GM03348 (cell line): ENCODE measurements at places on chromosomes 7 and 10.

GRCh38 chr7:80278737-80279136, 144.1 kb downstream of the GNAI1 start:
- no peak for DNase-seq

DNA sequence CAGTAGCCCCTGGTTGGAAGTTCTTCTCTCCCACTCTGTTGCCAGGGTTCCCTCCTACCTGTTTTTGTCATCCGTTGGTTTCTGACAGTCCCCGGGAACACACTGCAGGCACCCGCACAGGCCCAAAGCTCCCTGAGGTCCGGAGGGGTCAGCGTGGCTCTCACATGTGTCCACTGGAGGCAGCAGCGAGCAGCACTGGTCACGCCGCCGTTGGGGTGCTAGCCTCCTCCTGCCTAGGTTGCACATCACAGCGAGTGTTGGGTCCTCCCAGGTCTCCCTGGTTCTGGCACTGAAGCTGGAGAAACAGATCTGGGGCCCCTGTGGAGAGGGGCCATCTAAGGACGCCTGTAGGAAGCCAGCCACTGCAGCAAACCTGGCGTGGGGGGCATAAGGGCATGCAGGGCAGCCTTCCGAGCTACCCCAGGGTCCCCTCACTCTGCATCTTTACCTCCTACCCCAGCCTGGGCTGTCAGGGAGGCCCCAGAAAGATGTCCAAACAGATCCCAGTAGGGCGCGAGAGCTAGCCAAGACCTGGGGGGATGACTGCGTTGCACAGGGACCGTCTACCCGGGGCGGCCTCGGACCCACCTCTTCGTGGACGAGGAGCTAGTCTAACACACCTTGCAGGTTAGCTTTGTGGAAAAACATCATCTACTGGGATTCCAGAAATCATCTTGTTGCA, 28.9 kb downstream of the LRRC27 start:
- peak; percentile 57 for DNase-seq

DNA sequence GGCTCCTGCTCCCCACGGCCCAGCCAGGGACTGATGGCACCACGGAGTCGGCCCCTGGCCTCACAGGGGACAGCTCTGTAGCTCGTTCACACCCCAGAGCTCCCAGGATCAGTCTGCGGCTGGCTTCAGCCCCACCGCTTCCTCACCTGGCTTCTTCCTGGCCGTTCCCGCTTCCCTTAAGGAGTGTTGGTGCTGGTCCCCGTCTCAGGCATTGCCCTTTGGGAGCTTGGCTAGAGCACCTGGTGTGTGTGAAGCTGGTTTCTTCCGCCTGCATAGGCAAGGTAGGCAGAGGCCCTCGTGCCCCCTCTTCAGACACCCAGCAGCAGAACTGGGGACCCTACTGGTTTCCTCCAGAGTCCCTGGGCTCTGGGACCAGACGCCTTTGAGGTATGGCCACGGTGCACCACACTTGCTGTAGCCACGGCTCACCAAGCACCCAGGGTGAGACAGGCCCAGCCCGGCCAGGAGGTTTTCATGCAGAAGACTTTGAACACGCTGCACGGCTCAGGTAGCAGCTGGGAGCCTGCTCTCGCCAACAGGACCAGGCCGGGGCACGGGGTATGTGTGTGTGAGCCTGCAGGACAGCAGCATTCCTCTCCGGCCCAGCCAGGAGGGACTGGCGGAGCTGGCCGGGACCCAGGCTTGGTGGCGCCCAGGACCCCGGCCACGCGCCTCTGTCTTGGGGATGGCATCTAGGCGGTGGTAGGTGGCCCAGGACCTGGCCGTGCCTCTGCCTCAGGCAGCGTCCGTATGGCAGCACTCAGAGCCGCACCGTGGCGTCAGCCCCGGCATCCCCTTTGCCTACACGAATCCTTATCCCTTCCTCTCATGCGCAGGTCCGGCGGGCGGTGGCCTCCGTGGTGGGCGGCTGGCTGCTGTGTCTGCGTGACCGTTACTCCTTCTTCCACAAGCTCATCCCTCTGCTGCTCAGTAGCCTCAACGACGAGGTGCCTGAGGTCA, 13.2 kb upstream of the PRKAR1B start:
- no peak for DNase-seq

- no peak for DNase-seq
These were observed 445.7 kb downstream of the ADRA2A start for GRCh38 chr10:111522551-111522950.

DNA sequence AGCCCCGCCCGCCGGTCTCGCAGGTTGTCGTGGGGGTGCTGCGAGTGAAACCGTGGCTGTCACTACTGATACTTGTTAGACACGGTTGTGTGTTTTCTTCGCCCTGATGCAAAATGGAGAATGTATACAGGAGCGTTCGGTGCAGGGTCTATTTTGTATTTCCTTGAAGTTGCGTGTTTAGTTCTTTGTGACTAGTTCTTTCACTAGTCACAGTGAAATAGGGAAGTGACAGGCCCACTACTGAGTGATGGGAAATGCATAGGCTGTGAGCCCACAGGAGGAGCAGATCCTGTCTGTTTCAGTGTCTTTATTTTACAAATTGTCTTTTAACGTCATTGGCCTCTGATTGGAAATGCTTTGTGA, 675 bp downstream of the ABRAXAS2 start:
- DNase-seq, result no peak

DNA sequence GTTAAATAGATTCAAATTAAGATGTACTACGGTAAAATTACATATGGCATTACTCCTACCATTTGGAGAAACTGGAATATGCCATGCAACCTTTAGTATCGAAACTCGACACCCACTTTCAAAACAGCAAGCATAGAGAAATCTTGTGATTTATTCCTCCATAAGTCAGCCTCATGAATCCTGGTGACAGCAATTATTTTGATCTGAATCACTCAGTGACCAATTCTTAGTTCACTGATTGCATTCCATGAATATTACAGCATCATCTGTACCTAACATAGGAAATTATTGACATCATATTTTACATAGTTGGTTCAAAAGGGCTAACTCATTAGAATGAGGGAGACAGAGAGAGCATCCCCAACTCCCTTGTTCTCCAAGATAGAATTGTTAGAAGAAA, 89.6 kb downstream of the CACNB2 start:
- DNase-seq, result peak; percentile 57

DNA sequence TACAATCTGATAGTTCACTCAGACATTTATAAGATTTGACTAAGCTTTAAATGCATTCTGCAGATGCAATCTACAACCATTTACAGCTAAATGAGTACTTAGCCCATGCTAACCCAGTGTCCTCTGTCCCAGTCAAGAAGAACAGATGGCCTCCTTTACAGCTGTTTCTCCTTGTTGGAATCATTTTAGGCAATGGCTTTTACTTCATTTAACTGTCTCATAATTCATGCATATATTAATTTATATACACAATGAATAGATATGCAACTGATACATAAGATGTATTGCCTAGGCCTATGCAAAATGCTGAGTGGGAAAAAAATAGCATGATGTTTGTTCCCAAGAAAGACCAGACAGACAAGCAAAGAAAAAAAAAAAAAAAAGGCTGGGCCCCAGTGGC, 82.2 kb downstream of the TSPAN12 start:
- DNase-seq, result no peak

DNA sequence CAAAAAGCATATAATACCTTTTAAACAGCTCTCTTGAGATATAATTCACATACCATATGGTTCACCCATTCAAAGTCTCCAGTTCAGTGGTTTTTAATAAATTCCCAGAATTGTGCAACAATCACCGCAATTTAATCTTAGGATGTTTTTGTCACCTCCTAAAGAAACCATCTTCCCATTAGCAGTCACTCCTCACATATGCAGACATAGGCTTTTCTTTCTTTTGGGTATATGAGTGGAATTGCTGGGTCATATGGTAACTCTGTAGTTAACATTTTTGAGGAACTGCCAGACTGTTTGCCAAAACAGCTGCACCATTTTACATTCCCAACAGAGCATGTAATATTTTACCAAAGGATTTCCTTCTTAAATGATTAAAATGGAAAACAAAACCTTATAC, 57.0 kb downstream of the CC2D2B start:
- DNase-seq, result no peak

DNA sequence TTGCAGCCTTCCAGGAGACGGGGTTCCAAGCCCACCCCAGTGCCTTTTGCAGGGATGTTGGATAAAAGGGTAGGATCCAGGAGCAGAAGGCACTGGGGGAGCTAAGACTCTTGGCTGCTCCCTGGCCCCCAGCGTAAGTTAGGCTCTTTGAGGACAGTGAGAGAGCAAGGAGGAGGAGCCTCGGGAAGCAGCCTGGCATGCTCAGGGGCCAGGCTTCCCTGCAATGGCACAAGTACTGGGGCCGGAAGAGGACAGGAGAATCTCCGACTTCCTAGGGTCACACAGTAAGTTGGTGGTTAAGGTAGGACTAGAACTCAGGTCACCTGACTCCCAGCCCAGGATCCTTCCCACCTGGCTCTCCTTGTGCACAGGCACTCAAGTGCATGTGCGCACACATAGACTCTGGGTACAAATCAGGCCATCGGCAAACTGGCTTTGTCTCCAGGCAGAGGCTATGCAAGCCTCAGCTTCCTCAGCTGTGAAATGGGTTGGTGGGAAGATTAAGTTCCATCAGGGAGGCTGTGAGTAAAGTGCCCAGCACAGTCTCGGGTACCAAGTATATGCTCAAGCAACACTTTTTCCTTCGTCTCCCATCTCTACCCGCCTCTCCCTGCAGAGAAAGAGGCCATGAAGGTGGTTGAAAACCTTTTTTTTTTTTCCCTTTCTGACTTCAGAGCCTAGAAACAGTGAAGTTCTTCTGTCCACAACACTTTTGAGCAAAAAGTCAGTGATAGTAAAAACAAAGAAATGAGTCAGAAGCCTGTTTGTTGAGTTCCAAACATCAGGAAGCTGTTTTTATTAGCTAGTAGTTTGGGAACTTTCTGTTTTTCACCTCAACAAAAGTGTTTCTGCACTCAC, 79.1 kb downstream of the NEURL1 start:
- DNase-seq, result no peak

GRCh38 chr10:43942096-43942850, 293.6 kb upstream of the ZNF32 start:
- DNase-seq, result peak; percentile 49

- no peak for DNase-seq
These were observed 179.0 kb downstream of the PCDH15 start for GRCh38 chr10:54622017-54622416.

DNA sequence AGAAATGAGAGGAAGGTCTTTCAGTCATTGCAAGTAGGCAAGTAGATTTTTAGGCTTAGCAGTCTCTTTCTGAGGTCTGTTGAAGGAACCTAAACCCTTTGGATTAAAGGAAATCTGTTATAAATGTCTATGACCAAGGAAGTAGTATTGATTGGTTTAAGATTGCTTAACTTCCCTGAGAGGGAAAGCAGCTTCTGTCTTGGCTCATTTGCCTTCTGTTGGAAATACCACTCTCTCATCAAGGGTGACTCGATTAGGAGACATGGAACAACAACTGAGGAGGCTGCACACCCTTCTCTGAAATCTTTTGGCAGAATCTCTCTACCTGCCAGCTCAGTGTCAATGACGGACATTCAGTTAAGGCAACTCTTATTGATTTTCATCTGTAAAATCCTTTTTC, 282.9 kb downstream of the PRKG1 start:
- DNase-seq, result no peak

- no peak for DNase-seq
These were observed 137.4 kb downstream of the ZNF438 start for GRCh38 chr10:30894221-30894620.

GRCh38 chr10:3294919-3295581, 122.5 kb upstream of the PITRM1 start:
- DNase-seq, result no peak

DNA sequence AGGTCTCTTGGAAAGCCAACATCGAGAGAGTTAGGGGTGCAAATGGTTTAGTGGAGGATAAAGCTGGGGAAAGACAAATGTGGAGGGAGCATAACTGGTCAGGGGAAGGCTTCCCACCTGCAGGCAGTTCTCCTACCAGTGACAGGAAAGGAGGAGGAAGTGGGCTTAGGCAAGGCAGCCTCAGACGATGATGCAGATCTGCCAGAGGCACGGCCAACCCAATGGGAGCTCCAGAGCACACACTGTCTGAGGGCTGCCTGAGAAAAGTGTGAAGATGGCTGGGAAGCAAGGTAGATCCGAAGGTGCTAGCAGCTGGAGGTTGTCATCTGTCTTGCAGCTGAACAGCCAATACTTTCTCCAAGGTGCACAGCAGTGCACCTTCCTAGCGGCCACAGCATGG, 178.8 kb downstream of the C7orf25 start:
- DNase-seq, result no peak

DNA sequence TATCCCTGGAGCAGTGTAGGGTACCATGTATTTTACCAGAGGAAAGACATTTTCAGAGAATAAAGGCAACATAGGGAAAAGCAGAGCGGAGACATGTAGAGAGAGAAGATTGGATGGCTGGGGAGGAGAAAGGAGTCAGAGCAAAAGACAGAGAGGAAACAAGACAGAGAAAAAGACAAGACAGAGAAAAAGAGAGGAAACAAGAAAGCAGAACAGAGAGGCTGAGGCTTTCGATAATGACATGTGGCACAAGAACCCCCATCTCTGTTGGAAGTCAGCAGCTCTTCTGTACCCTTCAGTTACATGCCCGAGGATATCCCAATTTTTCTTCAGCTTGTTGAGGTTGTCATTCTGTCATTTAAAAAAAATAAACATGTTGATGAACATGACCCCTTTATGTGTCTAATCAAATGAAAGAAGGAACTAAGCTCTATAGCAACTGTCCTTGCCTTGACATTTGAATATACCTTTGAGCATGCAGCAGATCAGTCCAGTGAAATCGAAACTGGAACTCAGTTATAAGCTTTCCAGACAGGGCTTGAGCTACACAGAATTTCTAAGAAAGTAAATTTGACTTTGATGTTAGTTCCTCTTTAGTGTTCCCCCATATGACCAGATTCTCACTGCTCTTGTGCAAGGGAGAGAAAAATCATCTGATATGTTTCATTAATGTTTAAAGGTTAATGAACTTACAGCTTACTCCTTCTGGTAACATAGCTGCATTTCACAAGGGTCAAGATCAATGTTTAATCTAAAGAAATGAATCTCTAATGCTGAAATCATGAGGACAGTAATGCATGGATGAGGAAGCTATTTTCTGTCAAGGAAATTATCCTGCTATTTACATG, 75.1 kb upstream of the SP4 start:
- no peak for DNase-seq

GRCh38 chr7:40525764-40526163, 391.0 kb downstream of the SUGCT start:
- no peak for DNase-seq
